Activated CD8-positive, alpha-beta T cell treated with anti-CD3 and anti-CD28 coated beads for 36 hours (primary cell): ENCODE measurements at places on chromosomes 12 and 14. TPM values are rescaled to one million over a fixed set of nuclear protein-coding genes. Genes with fewer than 3 reads are reported as not detected.

The IL22 gene
- total RNA-seq: not detected

- no peaks in the 10 kb centered on the region for H3K36me3 ChIP-seq
- peaks cover 6% of the 10 kb centered on the region for H3K4me1 ChIP-seq
- no peaks in the 10 kb centered on the region for H3K27me3 ChIP-seq
- no peak overlapping the region for H3K4me3 ChIP-seq
- no peak overlapping the region for H3K27ac ChIP-seq
- DNase-seq: no peak
These were observed 13.0 kb upstream of the RIOX1 start for GRCh38 chr14:73477618-73478266.

GRCh38 chr12:53214687-53215455 is 7.8 kb upstream of the ITGB7 start:
- H3K4me3 ChIP-seq: no peak overlapping the region
- no peak overlapping the region for H3K27ac ChIP-seq
- no peaks in the 10 kb centered on the region for H3K27me3 ChIP-seq
- H3K4me1 ChIP-seq: peaks cover 62% of the 10 kb centered on the region
- no peak for DNase-seq

DNA sequence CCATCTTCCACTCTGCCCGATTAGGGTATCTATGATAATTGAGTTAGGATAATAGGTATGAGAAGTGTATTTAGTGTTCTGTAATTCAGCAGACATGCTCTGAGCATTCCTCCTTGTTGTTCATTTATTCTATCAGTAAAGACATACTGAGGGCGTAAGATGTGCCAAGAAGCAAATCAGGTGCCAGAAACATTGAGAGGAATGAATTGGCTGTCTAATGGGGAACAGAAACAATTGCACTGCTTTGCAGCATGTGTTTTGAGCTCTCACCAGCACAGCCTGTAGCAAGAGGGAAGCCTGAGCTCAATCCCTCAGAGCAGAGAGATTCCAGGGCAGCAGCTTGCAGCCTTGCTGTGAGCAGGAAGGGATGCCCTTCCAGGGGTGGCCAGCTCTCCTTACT is 589.3 kb downstream of the BCL11B start:
- no peak overlapping the region for H3K4me3 ChIP-seq
- no peaks in the 10 kb centered on the region for H3K4me1 ChIP-seq
- H3K36me3 ChIP-seq: no peaks in the 10 kb centered on the region
- DNase-seq: no peak
